OCI-LY7 (cell line): ENCODE measurements at places on chromosomes 12 and 14. TPM values are rescaled to one million over a fixed set of nuclear protein-coding genes. Genes with fewer than 3 reads are reported as not detected.

DNA sequence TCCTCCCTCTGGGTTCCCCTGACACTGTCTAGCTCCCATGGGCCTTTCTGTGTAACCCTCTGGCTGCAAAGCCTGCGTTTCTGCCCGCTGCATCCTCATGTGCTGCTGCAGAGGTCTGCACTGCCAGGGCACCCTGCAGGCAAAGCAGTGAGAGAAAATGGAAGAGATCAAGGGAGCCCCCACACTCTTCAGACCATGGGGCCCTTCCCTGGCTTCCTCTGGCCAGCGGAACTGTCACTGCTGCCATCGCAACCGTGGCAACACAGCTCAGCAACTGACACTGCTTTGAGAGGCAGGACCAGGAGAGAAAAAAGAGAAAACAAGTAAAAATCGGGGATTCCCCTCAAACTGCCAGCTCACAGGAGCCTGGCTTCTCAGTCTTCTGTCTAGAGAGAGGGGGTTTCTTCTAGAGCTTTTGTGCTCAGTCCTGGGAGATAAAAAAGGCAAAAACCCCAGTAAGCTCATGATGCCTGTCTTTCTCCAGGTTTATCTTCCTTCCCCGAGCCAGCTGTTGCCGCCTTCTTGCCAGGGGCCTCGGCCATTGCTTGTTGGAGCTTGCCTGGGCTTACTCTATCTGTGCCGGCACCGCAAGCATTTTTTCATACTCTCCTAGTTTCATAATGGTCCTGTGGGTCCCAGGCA is 38.9 kb downstream of the C14orf132 start:
- no peak for DNase-seq

GRCh38 chr12:71556875-71557274 is 106.8 kb downstream of the ZFC3H1 start:
- DNase-seq, result no peak

DNA sequence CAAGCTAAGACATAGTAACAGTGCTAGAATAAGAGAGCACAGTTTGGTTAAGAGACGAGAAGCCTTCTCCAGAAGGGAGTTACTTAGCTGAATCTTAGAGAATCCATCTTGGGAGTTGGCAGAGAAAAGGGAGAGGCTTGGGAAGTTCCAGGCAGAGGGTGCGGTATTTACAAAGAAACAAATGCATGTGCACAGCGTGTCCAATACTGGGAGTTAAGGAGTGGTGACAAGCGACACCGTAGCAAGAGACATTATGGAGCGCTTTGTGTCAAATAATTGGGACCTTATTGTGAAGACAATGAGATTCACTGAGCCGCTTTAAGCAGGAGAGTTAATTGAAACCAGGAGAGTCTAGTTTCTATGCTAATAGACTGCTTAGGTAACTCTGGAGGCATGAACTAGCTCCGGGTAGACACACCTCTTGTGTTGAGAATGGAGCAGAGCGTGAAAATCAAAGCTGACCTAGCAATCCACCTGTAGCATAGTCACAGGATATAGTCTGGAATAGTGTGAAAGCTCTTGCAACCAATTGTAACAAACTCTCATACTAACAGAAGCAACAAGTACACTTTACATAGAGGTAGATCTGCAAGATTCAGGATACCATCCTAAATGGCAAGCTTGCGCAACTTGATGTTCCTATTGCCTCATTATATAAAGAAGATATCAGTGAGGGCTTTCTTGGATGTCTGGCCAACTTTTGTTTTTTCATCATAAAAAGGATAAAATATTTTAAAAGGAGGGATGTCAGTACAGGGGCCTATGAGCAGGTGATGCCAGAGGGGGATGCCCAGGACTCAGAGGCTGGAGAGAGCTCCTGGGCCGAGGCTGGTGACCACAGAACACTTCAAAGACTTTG is 5.3 kb downstream of the ALDH1L2 start:
- DNase-seq, result no peak

DNA sequence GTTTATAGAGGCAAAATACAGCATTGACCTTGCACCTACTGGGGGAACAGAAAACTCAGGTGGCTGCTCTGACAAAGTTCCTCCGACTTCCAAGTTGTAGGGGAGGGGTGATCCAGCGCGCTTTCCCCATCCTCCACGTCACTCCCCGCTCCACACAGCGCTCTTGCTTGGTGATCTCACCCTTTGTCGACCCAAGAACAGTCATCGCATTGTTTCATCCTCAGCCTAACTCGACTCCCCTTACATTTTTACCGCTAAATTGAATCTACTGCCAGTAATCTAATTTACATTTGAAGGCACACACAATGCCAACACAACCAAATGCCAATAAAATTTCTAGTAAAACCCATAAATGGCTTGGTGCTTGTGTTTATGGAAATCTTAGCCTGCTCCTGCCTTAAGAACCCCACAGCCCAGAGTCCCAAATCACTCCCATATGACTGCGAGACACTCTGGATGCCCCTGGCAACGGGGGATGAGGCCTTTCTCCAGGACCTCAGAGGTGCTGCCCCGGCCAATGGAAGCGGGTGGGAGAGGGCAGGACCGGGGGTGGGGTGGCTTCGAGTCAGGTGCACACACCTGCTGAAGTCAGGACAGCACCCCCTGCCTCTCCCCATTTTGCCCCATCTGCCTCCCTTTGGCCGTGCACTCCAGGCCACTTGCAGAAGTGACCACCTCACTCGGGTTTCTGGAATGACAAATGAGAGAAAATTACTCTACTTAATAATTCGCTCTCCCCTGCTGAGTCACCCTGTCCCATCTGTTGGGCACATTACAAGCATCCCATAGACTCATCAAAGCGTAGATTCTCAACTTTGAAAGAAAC is 98.2 kb upstream of the GSC start:
- no peak for DNase-seq

GRCh38 chr14:99075061-99075460 is 196.9 kb downstream of the BCL11B start:
- DNase-seq, result no peak

DNA sequence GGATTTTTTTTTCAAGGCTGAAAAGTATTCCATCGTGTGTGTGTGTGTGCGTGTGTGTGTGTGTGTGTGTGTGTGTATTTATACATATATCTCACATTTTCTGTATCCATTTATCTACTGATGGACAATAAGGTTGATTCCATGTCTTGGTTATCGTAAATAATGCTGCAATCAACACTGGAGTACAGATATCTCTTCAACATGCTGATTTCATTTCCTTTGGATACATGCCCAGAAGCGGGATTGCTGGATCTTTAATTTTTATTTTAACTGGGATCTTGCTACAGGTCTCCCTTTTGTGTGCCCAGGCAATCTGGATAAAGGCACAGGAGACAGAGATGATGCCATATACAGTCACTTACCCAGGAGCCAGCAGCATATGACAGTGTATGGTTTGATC is 338.1 kb downstream of the SOX5 start:
- DNase-seq, result no peak

DNA sequence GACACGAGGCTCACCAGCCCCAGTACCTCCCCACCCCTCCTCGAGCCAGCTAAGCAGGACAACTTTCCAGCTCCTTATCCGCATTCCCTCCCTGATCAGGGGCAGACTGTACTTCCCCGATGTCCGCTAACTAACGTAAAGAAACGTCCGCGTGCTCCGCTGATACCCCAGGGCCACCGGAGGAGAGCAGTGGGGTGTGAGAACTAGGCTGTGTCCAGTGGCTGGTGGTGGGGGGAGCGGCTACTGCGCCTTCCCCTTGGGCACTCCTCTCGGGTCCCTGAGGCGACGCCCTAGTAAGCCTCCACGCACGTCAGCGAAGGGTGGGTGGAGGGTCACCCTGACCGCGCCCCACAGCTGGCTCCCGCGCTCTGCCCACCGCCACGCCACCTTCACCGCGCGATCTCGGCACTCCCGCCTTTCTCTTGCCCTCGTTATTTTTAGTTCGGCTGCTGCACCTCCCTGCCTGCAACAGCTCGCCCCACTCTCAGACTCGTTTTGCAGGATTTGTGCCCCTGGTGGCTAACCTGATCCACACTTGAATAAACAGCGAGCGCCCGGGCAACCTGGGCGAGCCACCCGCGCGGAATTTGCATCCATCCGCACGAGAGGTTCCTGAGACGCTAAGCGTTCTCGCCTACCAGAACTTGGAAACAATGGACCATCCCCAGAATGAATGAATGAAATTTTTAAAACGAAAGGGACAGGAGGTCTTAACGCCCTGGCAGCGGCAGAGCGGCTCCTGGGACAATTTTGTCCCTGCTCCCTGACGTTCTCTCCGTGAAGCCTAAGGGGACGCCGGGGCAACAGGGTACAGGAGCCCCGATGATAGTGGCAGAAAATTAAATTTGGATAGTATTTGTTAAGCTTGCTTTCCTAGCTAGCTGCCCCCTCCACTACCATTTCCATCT is 6.9 kb upstream of the BMP4 start:
- DNase-seq, result no peak

DNA sequence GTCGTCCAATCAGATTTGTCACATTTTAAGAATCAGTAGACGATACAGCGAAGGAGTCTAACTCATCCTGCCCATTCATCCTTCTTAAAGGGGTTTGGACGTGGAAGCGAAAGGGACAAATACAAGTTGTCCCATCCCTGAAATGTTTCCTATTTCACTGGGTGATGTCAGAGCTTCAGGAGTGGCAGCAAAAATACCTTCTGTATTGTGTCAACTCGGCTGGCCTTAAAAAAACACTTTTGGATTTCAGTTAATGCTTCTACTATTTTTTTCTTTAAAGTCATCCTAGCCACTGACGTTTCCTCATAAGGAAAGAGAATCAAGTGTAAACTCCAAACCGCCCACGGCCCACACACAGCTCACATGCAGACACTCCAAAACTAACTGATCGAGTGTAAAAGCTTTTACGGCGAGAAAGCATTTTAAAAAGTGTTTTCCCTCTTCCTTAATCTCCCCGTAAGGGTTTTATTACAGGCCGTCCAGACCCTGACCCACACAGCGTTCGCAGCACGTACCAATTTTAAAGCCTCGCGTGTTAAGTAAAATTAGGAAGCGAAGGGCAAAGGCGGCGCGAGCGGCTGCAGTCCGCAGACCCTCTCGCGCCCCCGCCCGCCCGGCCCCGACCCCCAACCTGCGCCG is 593 bp downstream of the CFL2 start:
- peak; percentile 47 for DNase-seq

- DNase-seq, result no peak
These were observed 581.0 kb upstream of the TMEM132C start for GRCh38 chr12:127685931-127686330.

GRCh38 chr12:115771065-115771464 is 506.4 kb downstream of the MED13L start:
- no peak for DNase-seq

DNA sequence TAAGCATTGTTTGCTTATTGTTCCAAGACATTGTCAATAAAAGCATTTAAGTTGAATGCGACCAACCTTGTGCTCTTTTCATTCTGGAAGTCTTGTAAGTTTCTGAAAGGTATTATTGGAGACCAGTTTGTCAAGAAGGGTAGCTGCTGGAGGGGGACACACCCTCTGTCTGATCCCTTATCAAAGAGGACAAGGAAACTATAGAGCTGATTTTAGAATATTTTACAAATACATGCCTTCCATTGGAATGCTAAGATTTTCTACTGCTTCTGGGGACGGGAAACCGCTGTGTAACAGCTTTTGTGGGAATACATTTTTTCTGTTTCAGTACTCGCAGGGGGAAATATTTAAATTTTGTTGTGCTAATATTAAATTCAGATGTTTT is 3.5 kb downstream of the FOS start:
- no peak for DNase-seq

DNA sequence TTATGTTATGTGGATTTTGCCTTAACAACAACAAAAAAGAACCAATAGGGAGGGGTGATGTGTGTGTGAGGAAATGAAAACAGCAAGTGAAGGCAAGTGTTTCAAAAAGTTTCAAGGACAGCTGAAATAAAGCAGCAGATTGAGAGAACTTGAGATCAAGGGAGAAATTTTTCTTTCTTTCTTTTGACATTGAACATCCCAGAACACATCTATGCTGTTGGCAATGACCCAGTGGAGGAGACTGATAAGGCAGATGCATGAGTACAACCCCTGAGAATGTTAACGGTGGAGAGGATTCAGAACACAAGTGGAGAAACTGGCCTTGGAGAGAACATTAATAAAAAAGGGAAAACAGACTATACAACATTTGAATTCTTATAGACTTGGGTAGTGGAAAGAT is 2.9 kb downstream of the LLPH start:
- DNase-seq, result no peak

DNA sequence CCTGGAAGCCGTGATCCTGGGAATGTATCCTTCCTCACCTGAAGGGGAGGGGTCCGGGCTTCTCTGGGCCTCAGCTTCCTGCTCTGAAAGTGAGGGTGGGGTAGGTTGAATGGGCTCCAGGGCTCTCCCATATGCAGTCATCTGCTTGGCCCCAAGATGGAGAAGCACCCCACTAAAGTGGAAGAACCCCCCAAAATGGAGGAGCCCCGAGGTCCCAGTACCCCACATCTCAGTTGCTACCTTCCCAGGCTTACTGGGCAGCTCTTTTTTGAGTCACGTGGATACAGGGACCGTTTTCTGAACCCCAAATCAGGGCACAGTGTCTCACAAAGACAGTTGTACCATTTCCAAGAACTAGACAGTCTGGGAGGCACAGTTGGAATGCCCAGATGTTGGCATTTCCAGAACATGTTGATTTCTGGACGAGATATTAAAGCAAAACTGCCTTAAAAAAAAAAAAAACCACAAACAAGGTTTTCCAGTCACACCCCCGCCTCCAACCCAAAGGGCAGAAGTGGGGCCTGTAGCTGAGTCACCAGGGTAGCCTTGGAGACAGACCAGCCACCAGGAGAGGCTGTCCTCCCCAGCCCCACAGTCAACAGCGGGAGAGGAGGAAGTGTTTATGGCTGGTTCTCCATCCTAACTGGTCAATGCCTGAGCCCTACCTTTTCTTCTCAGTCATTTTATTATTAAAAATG is 12.1 kb downstream of the VASH1 start:
- no peak for DNase-seq

DNA sequence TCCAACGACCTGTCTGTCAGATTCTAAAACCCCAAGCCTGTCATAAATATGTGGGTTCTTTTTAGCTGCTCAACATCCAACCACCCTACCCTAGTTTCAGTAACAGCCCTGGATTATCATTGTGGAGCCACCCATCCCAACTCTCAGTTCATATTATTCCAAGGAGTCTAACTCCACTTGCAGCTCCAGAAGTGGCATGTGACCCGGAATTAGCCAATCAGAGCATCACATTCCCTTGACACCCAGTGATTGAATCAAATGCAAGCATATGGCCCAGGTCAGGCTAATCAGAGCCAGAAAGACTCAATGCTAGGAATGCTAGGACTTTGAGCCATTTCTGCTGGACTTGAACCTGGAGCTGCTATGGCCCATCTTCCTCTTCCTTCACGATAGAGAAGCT is 17.1 kb upstream of the HSP90B1 start:
- DNase-seq, result no peak

The TRPV4 gene
- total RNA-seq, result not detected in 2 replicates

The MYO1H gene
- total RNA-seq, result 0.11 and 0.59 TPM in 2 replicates

The NELL2 gene
- 0.85 and 0.95 TPM in 2 replicates for total RNA-seq

The COX8C gene
- not detected in 2 replicates for total RNA-seq

The ST8SIA1 gene
- total RNA-seq, result not detected in 2 replicates

The KLRK1 gene
- total RNA-seq, result 26.6 and 35.4 TPM in 2 replicates

The TSHR gene
- total RNA-seq, result 3.8 and 4.9 TPM in 2 replicates
